ENCODE measurements at places on chromosomes 6 and 20. TPM values are rescaled to one million over a fixed set of nuclear protein-coding genes. Genes with fewer than 3 reads are reported as not detected.

IRF4 gene
- 1,053 TPM for total RNA-seq

GRCh38 chr6:39225946-39226437 lies 3.3 kb downstream of the KCNK5 start:
- DNase-seq: peak; percentile 55

GRCh38 chr6:12751694-12752325 lies 35.2 kb downstream of the PHACTR1 start:
- DNase-seq: no peak

DNA sequence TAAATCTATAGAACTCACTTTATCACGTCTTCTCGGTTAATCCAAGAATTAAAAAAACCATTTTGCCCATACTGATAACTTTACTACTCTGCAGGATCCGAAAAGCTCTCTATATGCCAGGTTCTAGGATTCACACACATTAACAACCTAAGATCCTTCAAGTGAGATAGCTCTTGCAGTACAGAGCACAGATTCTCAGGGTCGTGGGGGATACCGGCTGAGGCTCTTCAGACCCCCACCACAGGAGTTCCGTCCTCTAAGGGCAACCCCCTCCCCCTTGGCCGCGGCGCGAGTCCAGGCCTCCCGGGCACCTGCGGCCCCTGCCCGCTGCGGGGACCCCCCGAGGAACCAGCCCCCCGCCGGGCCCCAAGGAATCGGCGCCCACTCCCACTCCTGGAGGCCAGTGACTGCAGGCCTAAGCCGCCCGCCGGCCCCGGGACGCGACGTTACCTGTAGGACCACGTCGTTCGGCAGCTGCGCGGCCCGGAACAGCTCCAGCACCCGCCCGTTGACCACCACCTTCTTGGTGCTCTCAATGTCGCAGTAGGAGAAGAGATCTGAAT lies 892 bp downstream of the REPS1 start:
- peak; percentile 13 for DNase-seq

- DNase-seq: no peak
Measured at GRCh38 chr6:73200735-73201134, 24.6 kb downstream of the KHDC1L start.

GRCh38 chr6:108368431-108369030 lies 73.7 kb downstream of the AFG1L start:
- DNase-seq: no peak

GRCh38 chr20:30815577-30816181 lies 441.8 kb upstream of the DEFB115 start:
- no peak for DNase-seq

DNA sequence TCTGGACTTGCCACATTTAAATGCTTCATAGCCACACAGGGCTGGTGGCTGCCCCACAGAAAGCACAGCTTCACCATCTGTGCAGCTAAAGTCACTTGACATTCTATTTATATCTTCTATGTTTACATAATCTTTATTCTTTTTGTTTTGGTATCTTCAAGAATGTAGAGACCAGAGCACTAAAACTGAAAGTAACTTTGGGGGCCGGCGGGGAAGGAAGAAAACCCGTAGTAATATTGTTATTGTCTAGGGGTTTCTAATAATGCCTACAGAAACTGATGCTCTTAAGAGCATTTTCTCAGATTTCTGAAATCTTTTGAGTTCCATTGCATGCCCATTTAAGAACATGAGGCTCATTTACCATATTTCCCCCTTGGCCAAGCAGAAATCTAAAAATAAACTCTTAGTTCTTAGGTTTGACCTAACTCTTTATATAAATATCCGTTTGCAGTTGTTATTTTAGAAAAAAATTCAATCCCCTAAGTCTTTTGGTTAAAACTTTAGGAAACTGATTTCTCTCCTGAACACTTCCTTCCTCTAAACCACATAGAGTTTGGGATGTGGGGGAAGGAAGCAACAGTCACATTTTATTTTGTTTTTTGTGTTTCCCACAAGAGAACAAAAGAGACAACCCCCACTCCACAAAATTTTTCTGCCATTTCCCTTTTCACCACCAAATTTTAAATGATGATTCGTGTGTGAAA lies 207.6 kb downstream of the OGFRL1 start:
- no peak for DNase-seq

Data from activated T-helper 2 cell treated with anti-CD3 and anti-CD28 coated beads, Interferon-gamma antibody, Interleukin-2, Interleukin-4, amounts not matched to agents 10 μg/mL and 5 μg/mL and 100 μg/mL, durations not matched to agents 14 hours and 24 hours and 36 hours (primary cell).